ENCODE measurements at places on chromosomes 16 and 17.

DNA sequence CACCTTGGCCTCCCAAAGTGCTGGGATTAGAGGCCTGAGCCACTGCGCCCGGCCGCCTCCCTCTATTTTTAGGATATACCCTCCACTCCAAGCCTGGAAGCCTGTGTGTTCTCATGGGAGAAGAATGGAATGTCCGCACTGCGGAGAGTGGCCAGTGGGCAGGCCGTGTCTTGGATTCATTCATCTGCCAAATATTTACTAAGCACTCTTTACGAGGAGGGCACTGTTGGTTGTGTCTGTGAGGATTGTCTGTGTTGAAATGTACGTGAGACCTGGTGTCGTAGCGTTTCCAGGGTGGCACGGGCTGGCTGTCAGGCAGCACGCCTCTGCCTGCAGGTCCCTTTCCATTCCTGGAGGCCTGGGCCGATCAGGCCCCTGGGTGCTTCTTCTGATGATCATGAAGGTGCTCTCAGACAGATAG is 19.2 kb downstream of the PGS1 start:
- no peak for DNase-seq

DNA sequence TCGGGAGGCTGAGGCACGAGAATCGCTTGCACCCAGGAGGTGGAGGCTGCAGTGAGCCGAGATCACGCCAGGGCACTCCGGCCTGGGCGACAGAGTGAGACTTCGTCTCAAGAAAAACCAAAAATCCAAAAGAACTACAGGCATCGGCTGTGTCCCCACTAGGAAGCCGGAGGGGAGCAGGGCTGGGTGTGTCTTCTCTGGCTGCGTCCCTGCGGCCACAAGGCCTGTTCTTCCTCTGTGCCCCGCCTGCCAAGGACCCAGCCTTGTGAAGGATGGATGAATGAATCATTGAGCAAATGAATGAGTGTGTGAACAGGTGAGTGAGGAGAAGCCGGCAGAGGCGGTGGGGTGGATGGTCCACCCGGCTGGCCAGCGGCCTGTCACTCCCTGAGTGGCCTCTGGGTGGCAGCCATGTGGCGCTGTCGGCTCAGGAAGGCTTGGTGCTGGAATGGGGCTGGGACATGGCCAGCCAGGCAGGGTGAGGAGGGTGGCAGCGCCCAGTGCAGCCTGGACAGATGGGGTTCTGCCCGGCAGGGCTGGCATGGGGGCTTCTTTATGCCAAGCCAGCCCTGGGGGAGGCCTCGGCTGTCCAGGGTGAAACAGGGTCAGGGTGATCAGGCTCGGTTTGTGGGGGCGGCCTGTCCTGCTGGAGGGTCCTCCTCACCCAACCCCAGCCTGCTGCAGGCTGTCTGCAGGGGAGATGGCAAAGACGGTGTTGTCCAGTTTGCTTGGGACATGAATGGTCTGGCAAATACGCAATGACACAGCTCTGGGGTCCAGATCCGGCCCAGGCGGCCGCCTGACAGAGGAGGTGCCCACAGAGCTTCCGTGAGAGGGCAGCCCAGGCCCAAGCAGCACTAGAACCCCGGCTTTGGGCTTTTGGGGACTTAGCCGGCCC is 21.7 kb downstream of the SLC25A10 start:
- peak; percentile 67 for DNase-seq

- DNase-seq = no peak
Observed at GRCh38 chr17:31622500-31622899, 231.0 kb downstream of the RAB11FIP4 start.

GRCh38 chr16:80300876-80301275 is 239.9 kb upstream of the DYNLRB2 start:
- DNase-seq = no peak

DNA sequence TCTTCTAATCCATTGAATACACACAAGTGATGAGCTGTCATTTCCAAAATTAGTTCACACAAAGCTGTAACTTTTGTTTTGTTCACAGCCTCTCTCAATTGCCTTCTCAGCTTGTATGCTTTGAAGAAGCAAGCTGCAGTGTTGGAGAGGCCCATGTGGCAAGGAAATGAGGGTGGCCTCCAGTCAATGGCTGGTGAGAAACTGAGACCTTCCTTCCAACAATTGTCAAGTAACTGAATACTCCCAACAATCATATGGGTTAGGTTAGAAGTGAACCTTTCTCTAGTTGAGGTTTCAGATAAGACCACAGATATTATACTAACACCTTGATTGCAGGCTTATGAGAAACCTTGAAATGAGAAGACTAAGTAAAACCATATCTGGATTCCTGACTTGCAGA is 82.4 kb upstream of the SOX9 start:
- no peak for DNase-seq

GRCh38 chr16:47284999-47285398 is 141.3 kb upstream of the NETO2 start:
- DNase-seq = no peak

- DNase-seq = no peak
Observed at GRCh38 chr17:63681530-63681929, 18.4 kb downstream of the LIMD2 start.

- peak; percentile 54 for DNase-seq
Observed at GRCh38 chr17:41666708-41667279, 21.9 kb upstream of the EIF1 start.

DNA sequence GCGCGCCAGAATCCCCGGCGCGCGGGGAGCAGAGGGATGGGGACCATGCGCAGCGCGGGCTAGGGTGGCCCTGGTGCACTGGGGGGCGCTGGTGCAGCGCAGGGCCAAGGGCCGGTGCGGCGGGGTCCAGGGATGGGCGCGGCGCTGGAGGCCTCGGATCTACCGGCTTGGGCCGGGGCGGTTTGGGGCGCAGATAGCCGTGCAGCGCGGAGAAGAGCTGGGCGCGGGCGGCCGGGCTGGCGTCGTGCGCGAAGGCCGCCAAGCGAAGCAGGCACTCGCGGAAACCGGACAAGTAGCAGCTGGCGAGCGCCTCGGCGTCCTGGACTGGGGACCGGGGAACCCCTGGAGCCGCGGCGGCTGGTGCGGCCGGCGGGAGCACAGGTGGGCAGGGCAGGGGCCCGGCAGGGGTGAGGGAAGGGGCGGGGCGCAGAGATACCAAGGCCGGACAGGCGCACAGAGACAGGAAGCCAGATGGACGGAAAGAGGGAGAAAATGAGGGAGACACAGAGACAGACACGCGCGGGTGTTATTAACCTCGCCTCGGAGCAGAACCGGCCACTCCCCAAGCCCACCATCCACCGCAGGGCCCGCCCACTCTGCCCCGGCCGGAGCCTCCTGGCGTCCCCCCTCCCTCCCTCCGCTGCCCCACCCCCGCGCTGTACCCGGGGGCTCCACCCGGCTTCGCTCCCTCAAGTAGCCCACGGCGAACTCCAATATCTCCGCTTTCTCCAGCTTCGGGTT is 2.1 kb downstream of the HES7 start:
- no peak for DNase-seq

DNA sequence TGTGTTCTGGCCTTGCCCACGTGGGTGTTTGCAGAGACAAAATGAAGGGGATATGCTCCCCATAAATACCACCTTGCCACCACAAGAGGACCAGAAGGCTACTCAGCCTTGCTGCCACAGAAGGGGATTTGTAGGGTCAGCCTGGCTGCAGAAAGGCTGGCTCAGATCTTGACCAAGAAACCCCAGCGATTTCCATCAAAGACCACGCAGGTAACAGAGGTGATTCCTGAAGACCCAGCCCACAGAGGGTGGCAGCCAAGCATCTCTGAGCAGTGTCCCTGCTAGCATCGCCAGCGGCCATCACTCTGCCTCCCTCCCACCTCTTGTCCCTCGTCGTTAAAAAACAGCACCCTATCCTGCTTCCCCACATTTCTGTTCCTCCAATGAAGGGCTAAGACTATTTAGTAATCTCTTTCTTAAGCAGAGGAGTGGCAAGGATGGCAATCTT is 54.9 kb downstream of the BEAN1 start:
- no peak for DNase-seq

All from cerebellar nuclear complex (tissue), 1 donor.